ENCODE measurements at places on chromosomes 3 and 15.

DNA sequence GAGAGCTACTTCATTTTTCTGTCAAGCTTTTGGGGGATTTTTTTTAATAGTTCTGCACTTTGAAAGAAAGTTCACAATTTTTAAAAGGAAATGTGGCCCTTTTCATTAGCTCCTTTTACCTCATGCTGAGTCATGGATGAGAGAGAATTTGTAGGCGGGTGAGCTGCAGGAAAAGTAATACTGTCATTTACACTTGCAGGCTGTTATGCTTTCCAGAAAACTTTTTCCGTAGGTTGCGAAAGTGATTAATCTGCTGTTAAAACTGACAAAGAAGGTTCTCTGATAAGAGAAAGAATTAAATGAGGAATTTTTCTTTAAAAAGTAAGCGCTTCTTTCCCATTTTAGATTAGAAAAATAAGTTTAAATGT, 430.2 kb downstream of the LPP start:
- no peak for DNase-seq

DNA sequence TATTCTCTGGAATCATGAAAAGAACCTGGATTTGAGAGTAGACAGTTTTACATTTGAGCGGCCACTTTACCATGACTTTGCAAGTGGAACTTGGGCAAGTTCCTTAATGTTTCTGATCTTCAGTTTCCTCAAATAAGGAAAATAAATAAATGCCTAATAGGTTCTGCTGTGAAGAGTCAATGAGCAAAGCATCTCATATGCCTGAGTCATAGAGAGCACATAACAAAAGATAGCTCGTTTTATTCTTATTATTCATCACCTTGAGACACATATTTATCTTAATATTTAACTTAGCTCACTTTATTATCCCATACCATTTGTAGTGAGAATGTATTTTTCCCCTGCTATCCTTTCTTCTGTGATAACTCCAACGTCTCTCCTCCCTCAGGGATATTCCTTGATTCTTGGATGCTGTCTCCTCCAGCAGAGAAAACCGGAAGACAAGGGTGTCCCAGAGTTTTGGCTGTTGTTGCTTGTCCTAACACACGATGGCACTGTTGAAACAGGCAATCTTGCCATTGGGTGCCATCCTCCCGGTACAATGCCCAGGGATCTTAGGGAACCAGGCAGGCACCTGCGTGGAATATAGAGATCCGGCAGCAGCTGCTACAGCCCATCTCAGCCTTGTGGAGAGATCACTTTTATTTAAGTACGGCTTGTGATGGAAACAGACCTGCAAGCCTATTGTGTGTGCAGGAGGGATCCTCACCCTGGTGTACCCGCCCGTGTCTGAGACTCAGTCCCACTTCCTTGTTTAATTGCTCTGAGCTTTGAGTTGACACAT, 33.3 kb upstream of the VPS33B start:
- peak; percentile 60 for DNase-seq

- DNase-seq = no peak
These were observed 6.1 kb upstream of the SCAANT1 start for GRCh38 chr3:63918321-63918720.

DNA sequence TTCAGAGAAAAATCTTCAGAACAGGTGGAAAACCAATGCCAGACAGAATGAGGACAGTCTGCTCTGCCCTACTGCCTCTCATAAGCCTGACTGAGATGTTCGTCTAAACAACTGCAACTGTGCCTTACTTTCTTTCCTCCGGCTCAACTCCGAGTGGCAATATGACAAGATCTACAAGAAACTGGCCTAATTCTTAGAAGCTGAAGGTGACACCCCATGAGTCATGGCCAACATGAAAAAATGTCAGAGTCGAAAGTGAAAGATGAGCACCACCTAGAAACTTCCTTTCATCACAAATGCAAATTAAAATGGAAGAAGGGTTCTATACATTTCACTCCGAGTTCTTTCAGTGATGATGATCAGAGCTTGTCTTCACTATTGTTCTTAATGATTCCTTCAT, 12.9 kb downstream of the PCYT1A start:
- DNase-seq = peak; percentile 87

DNA sequence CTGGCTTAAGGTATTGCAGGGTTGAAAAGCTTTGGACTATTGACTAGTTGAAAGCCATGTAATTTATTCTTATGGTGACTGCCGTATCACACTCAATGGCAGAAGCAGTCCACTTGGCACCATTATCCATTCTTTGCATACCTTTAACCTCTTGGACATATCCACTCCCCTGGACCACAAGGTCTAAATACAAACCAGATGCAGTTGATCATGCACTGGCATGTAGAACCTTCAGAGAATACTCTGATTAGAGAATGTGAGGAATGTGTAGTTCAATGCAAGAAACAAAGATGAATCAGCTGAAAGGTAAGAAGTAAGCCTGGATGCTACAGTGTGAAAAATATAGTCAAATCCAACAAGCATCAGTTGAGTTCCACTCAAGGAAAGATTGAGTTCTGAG, 93.1 kb downstream of the FRMD5 start:
- no peak for DNase-seq

DNA sequence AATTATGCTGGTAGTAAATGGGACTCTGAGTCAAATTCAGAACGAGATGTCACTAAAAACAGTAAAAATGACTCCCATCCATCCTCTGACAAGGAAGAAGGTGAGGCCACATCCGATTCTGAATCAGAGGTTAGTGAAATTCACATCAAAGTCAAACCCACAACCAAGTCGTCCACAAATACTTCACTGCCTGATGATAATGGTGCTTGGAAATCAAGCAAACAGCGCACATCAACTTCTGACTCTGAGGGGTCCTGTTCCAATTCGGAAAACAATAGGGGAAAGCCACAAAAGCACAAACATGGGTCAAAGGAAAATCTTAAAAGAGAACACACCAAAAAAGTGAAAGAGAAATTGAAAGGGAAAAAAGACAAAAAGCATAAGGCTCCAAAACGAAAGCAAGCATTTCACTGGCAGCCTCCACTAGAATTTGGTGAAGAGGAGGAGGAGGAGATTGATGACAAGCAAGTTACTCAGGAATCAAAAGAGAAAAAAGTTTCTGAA, 15.1 kb upstream of the ZBTB47 start:
- no peak for DNase-seq

- DNase-seq = peak; percentile 54
These were observed 193.9 kb downstream of the ZNF621 start for GRCh38 chr3:40718681-40719080.

DNA sequence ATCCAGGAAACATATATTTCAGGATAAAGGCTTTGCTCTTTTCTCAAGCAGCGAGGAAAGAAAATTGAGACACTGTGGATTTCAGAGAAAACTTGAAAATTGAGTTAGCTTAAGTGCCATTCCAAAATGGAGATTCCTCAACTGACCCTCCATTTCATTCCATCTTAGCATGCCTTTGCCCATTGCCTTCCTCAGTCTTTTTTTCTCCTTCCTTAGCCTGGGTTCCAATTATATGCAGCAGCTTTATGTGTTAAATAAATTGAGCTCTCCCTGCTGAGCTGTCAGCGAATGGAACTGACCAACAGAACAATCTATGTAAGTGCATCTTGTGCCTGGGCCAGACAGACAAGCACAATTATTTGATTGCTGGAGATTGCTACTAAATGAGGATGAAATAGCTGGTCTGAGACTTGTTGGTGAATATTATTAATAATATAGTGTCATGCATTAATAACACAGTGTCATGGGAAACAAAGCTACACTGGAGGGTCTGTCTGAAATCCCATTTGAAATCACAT, 6.9 kb upstream of the DNAJC19 start:
- DNase-seq = no peak

- DNase-seq = no peak
These were observed 195.8 kb downstream of the MTHFS start for GRCh38 chr15:79700951-79701480.

DNA sequence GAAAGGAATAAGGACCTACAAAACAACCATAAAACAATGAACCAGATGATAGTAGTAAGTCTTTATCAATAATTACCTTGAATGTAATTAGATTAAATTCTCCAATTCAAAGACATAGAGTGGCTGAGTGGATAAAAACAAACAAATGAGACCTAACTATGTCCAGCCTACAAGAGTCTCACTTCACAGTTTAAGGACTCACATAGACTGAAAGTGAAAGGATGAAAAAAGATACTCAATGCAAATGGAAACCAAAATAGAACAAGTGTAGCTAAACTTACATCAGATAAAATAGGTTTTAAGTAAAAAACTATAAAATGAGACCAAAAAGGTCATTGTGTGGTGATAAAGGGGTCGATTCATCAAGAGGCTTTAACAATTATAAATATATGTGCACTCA, 21.9 kb upstream of the NR1I2 start:
- no peak for DNase-seq

GRCh38 chr3:153484842-153485241, 322.8 kb downstream of the RAP2B start:
- no peak for DNase-seq

GRCh38 chr3:59367150-59367549, 317.3 kb upstream of the CFAP20DC start:
- DNase-seq = no peak

DNA sequence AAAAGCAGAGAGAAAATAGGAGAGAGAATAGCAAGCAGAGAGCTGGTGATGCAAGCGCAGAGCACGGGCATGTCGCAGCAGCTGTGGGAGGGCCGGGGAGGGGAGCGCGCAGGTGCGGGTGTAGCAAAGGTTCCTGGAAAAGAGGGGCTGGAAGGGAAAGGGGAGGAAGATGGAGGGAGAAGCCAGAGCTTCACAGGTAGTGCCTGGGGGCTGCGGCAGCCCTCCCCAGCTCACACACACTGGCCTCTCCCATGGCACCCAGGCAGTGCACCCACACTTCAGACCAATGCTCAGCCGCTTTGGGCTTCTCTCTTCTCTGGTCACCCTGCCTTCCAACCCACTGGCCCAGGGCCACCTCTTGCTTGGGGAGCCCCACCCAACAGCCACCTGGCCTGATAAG, 72.1 kb downstream of the ADAMTS7 start:
- no peak for DNase-seq

GRCh38 chr3:124758851-124759635, 28.8 kb downstream of the UMPS start:
- no peak for DNase-seq

- no peak for DNase-seq
These were observed 3.0 kb upstream of the CYP11A1 start for GRCh38 chr15:74370471-74370870.

DNA sequence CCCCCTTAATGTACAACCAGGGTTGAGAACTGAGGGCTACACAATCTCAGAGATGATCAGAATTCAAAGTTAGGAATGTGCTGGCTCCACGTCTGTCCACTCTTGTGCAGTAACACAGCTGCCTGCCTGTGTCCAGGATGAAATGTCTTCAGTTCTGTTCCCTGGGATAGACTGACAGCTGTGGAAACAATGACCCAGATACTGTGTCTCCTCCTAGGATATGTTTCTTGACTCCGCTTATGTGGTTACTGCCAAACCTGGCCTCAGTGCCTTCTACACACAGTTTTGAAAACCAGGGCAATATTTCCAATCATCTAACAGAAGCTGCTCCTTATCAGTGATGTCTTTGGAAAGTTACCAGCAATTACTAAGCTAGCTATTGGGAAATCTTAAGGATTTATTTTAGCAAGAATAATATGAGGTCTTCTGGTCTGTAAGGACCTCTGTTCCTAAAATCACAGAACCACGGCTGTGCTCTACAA, 67.6 kb downstream of the NOX5 start:
- no peak for DNase-seq

Data from GM13976 (cell line).